ENCODE measurements at places on chromosomes 13 and 19.

GRCh38 chr19:18086590-18087138, at the start of gene IL12RB1:
Gene IL12RB1, minus strand, starts transcription at chr19:18086934. Its CDS starts 111 bp downstream, at chr19:18086823.
- peak; percentile 49 for DNase-seq

DNA sequence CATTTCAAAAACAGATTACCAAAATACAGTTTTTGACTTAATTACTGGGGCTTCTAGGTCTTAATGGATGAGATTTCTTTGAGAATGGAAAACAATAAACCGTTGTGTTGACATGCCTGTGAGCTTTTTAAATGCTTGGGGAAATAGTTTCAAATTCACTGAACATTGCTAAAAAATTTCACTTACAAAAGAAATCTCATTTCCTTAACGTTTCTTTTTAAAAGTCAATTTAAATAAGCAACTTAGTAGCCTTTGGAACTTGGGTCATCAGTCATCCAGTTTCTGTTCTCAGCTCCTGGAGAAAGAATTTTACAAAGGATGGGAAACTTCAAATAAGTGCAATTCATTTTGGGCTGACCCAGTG, 4.4 kb downstream of the ZC3H4 start:
- DNase-seq, result no peak

GRCh38 chr13:35479038-35479492, 2.6 kb upstream of the MAB21L1 start:
- DNase-seq, result no peak

DNA sequence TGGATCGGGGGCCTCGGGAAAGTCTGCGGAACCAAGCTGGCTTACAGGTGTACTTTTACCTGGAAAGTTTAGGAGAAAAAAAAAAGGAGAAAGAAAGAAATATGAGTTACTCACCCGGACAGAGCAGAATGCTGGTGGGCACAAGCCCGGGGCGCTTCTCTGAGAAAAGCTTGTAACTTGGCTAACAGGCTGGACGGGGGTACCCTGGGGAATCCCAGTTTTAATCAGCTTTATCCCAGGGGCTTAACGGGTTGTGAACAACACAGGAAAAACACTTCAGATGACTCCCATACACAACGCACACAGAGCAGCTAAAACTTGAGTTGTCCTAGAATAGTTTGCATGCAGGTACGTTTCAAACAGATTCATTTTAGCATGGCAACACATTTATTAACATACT, 37.3 kb downstream of the KLF2 start:
- DNase-seq, result no peak

- no peak for DNase-seq
These were observed 343.7 kb downstream of the SPRY2 start for GRCh38 chr13:79997244-79997643.

- DNase-seq, result no peak
These were observed 172.7 kb upstream of the ZNF507 start for GRCh38 chr19:32172566-32173160.

GRCh38 chr13:50275392-50276063, 260.3 kb downstream of the KCNRG start:
- no peak for DNase-seq

DNA sequence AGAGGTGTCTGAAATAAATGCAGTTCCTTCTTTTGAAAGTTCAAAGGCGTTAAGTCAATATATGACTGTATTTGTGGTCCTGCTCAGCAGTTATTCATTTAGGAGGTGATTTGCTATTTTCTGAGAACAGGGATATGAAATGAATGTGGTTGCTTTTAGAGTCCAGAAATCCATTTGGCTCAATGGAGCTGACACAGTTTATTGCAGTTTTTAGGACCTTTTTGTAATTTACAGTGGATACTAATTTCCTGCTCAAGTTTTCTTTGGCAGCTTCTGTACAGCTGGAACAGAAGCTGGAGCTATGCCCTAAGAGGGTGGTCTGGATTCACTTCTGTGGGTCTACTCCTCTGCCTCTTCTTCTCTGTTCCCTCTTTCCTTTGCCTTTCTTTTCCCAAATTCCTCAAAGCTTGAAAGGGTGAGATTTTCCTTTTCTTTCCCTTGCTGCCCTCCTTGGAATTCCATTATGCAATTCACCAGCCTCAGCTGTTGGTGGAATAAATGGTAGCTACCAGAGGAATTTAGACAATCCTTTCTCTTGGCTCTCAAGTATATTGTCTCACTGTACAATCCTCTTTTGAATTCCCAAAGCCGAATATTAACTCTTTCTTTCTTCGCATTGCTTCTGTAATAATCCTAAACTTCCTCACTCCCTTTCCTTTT, 39.9 kb downstream of the ITGBL1 start:
- no peak for DNase-seq

DNA sequence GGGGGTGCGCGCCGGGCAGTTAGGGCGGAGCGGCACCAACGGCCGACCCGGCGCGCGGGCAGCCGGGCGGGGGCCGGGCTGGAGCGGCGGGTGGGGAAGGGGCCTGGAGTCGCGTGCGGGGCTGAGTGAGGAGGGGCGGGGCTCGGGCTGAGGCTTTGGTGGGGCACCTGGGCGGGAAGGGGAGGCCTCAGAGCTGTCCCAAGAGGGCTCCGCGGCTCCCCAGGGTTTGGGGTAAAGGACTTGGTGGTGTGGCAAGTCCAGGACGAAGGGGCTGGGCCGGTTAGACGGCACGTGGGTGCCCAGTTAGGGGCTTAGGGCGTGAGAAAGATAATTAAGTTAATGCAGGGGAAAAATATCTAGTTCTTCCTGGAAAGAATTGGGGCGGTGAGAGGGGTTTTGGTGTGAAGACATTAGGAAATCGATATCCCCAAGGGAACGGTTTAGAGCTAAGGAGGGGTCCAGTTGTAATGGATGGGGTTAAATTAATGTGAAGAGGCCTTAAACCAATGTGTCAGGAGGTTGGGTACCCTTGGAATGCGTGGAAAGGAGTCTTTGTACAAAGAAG, 496 bp downstream of the ZNF574 start:
- no peak for DNase-seq

DNA sequence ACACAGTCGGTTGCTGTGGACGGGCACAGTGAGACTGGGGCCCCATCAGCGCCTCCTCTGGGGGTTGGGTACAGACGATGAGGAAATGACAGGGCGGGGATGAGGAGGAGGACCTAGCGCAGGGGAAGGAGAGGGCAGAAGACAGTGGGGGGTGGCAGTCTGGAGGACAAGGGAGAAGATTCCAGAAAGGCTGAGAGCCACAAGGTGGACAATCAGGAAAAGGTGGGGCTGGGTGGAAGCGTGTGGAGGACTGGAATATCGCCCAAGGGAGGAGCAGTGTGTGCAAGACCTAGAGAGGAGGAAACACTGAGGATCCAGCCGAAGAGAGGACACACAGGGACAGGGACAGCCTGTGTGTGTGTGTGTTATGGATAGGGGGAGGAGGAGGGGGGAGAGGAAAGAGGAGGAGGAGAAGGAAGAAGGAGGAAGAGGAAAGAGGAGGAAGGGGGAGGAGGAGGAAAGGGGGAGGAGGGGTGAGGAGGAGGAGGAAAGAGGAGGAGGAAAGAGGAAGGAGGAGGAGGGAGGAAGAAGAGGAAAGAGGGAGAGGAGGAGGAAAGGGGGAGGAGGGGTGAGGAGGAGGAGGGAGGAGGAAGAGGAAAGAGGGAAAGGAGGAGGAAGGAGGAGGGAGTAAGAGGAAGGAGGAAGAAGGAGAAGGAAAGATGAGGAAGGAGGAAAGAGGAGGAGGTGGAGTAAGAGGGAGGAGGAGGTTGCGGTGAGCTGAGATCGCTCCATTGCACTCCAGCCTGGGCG, 15.8 kb upstream of the GARIN5A start:
- DNase-seq, result no peak

DNA sequence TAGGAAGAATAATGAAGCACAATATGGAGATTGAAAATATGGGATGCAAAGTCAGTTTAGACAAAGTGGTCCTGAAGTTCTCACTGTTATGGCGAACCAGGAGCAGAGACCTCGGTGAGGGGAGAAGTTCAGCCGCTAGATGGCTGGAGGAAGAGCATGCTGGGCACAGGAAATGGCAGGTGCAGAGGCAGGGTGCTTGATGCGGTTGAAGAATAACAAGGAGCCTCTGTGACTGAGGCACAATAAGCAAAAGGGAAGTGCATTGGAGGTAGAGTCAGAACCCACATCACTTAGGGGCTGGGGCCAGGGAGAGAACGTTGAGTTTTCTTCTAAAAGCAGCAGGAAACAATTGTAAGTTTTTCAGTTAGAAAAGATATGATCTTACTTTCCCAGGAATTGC, 1725.2 kb downstream of the EFNB2 start:
- no peak for DNase-seq

Data from RPMI7951 (cell line).